ENCODE measurements at places on chromosomes 3 and 15.

DNA sequence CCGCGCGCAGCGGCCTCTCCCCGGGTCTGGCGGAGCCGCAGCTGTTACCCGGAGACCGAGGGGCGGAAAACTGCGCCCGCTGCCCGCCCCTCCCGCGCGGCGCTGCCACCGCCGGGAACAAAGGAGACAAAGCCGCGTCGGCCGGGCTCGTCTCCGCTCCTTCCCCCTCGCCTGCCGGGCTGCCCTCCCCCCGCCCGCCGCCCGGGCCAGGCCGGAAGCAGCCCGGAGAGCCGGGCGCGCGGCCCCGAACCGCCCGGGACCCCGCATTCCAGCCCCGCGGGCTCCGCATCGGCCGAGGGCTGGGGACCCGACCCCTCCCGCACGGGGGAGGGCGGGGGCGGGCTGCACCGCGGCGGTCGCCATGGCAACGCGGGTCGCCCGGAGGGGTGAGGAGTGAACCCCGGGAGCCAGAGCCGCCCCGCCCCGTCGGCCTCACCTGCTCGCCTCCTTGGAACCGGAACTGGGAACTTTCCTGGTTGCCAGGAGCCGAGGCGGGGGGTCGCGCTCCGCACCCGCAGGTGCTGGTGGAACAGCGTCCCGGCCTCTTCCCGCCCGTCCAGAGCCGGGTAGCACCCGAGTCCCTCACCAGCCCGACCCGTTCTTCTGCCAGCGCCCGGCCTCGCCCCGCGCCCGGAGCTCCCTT, 448 bp downstream of the PLXNB1 start:
- peak; percentile 16 for DNase-seq

DNA sequence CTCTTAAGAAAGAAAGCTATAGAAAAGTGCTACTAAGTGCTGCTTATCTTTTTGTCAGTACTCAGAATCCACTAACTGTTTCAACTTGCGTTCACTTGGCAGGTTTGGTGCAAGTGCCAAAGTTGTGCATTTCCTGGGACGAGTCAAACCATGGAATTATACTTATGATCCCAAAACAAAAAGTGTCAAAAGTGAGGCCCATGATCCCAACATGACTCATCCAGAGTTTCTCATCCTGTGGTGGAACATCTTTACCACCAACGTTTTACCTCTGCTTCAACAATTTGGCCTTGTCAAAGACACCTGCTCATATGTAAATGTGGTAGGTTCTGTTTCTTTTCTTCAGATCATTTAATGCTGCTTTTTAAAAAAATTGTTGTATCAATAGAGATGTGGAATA, 32.6 kb downstream of the GYG1 start:
- DNase-seq, result no peak

- DNase-seq, result no peak
Observed at GRCh38 chr3:17581421-17582080, 160.9 kb downstream of the TBC1D5 start.

DNA sequence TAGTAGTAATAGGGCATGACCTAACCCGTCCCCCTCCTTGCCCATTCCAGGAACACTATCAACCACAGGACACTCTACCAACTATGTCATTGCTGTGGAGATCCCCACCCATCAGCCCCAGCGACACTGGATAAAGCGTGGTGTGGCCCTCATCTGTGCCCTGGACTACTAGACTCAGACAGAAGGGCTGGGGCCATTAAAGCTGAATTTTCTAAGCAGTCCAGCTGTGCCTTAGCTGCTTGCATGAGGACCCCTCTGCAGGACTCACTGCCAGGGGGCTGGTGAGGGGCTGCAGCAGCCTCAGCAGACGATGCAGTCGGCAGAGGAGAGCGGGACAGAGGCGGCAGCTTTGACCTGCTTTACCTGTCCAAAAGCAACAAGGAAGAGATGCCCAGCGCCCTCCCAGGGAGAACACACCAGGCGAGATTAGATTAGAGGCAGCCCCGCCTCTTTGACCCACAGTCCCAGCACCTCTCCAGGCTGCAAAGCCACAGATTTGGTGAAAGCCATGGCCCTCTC, 44.6 kb downstream of the SEMA3G start:
- DNase-seq, result no peak

- DNase-seq, result no peak
Observed at GRCh38 chr3:192570821-192571791, 156.2 kb downstream of the FGF12 start.

GRCh38 chr15:68264282-68264681, 13.3 kb upstream of the FEM1B start:
- no peak for DNase-seq

DNA sequence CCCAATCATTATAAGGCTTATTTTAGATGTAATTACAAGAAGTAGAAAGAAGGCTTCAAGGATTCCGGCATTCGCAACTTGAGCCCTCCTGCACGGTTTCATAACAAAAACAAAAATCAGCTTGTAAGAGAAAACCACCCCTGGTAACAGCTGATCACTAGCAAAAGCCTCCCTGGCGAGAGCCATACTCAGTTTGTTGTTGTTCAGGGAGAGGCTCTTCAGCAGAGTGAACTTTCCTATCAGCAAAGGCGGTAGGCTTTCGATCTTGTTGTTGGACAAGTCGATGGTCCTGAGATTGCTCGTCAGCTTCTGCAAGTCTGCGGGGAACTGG, 710 bp downstream of the LRRC57 start:
- no peak for DNase-seq

GRCh38 chr3:10434938-10435336, 70.4 kb downstream of the ATP2B2 start:
- DNase-seq, result no peak

GRCh38 chr3:195116407-195117185, 154.4 kb downstream of the XXYLT1 start:
- DNase-seq, result no peak

- peak; percentile 75 for DNase-seq
Observed at GRCh38 chr3:46378426-46378942, 7.7 kb downstream of the CCR5 start.

DNA sequence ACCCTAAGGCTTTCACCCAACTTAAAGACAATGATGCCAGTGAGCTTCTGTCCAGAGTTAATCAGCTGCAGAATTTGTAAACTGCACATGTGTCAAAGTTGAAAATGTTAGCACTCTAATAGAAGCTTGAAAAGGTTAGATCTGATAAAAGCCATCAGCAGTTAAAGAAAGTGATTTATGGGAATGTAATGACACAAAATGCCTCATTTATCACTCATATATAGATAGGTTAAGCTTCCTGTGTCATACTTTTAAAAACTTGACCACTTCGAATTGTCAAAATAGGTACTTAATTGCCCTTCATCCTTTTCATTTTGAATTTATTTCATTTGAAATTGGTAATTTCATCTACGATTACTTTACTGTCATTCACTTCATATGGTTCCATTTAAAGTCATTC, 151.6 kb downstream of the CDIN1 start:
- no peak for DNase-seq

GRCh38 chr3:42545284-42545900, 36.4 kb downstream of the SEC22C start:
- no peak for DNase-seq

DNA sequence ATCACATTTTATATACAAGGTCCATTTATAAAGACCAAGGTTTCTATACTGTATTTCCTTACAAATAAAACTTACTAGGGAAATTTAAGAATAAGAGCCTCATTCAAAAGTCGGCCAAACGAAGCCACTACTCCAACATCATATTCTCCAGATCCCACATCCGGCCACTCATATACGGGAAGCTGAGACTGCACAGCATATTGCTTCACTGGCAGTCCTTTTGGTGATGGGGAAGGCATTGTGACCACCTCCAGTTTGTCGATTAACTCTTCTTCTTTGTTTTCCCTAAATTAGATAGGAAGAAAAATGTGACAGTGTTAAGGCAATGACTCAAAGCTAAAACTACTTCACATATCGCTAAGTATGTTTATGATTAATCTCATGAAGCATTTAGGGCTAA, 2.7 kb downstream of the MTFMT start:
- DNase-seq, result no peak

- DNase-seq, result no peak
Observed at GRCh38 chr3:137807998-137808397, 43.9 kb downstream of the SOX14 start.

GRCh38 chr15:73298522-73299245, 70.1 kb downstream of the HCN4 start:
- DNase-seq, result no peak

- no peak for DNase-seq
Observed at GRCh38 chr3:141087076-141087777, 36.1 kb downstream of the SPSB4 start.

- no peak for DNase-seq
Observed at GRCh38 chr3:193782276-193782647, 189.3 kb downstream of the OPA1 start.

GRCh38 chr15:99423186-99424130, 142.3 kb upstream of the MEF2A start:
- DNase-seq, result no peak

DNA sequence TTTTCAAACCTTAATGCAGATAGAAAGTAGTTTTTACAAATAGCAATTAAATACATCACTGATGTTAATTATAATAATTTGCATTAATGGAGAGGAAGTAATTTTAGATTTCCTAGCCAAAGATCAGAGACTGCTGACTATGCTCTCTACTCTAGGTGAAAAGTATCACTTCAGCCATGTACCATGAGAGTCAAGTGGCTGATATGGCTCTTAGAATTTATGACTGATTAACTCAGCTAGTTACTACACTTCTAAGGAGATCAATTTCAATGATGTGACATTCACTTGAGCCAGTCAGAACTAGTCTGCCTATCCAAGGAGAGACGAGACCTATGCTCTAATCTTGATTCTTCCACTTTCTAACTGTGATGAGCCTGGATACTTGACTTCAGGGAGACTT, 405.7 kb upstream of the RORA start:
- DNase-seq, result no peak

- DNase-seq, result no peak
Observed at GRCh38 chr3:149626671-149627070, 31.2 kb downstream of the WWTR1 start.

GRCh38 chr15:101138913-101139880, 112.7 kb downstream of the CHSY1 start:
- no peak for DNase-seq

DNA sequence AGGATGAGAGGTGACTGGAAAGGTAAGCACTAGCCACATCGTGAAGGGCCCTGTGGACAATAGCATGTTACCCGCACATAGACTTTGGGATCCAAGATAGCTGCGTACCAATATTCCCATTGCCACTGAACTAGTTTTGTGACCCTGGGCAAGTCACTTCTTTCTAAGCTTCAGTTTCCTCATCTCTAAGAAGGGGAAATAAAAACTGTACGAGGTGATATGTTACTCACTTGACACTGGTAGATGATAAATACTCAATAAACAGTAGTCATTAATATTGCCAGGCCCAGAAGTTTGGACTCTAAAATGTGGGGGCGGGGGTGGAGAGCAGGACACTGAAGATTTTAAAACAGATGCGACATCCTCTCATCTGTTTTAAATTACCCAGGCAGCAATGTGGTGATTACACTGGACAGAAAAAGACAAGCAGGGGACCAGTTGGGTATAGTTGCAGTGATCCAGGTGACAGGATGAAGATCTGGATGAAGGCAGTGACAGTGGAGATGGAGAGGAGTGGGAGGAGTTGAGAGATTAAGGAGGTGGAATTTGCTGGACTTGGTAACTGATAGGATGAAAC, 2.5 kb downstream of the ATG7 start:
- DNase-seq, result no peak

DNA sequence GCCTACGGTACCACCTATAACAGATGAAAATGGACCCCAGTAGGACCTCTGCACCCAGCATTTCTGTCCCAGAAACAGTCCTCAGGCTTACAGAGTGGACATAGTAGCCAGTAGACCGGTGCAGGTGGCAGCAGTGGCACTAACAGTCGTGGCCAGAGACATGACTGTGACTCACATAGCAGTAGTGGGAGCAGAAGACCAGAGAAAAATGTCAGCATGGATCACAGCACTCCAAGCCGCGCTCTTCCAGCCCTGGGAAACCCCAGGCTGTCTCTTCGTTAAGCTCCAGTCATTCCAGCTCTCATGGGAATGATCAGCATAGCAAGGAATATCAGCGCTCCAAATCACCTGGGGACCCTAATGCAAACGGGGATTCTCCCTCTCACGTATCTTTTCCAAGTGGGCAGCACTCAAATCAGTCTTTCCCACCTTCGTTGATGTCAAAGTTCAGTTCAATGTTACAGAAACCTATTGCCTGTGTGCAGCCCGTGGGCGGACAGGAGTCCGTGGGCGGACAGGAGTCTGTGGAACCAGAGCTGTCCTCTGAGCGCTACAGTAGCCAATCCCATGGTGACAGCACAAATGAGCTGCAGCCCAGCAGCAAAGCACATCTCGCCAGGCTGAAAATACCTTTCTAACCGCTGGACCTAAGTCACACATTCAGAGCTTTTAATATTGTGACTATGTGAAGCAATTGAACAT, 10.5 kb downstream of the BFSP2 start:
- no peak for DNase-seq

DNA sequence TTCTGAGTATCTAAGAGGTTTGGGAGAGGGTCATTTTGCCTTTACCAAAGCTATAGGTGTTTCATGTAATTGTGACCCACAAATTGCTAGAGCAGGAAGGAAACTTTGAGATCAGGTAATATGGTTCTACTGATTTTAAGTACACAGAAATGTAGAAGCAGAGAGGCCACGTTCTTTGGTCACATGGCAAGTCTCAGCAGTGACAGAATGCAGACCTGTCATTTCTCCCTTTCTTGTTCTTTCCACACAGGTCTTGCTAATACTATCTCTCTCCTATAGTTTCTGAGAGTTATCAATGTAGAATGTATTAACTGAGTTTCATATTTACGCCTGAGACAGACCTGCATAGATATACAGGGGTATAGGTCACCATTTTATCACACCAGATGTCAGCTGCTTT, 10.9 kb upstream of the RTP1 start:
- DNase-seq, result no peak

DNA sequence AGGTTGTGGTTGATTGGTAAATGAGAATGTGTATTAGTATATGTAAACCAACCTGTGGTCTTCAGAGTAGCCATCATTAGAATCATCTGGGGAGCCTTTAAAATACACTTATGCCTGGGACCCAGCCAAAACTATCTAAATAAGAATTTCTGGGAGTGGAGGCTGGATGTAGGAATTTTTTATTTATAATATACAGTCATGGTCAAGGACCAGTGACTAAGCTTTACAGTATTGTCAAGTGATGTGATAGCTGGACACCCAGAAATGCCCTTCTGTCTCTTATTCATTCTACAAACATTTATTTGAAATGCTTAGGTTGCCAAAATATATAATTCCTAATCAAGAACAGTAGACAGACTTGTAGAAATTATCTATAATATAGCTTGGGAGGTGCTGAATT, 132.2 kb downstream of the MBNL1 start:
- DNase-seq, result no peak

DNA sequence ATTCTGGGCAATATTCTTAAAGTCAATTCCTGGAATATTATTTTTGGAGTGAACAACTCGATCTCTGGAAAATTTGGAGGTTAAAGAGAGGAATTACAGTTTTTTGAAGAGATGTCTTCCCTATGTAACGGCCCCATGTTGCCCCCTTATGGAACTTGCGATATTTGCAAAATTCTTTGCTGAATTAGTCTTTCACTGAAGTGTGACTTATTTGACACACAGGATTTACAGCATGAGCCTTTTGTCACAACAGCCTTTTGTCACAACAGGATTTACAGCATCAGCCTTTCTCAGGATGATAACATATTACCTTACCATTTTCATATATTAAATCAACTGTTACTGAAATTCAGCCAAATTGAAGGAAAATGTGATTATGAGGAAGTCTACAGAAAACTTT, 37.8 kb upstream of the SPTSSB start:
- DNase-seq, result peak; percentile 31

Data from activated CD4-positive, alpha-beta T cell treated with anti-CD3 and anti-CD28 coated beads, Interleukin-2, amount 50 U/mL, for 16 hours (primary cell).